Stimulated activated CD4-positive, alpha-beta T cell treated with anti-CD3 and anti-CD28 coated beads, TNF-alpha, amount 100 ng/mL, for 1 hour (primary cell): ENCODE measurements at places on chromosomes 16 and 17.

DNA sequence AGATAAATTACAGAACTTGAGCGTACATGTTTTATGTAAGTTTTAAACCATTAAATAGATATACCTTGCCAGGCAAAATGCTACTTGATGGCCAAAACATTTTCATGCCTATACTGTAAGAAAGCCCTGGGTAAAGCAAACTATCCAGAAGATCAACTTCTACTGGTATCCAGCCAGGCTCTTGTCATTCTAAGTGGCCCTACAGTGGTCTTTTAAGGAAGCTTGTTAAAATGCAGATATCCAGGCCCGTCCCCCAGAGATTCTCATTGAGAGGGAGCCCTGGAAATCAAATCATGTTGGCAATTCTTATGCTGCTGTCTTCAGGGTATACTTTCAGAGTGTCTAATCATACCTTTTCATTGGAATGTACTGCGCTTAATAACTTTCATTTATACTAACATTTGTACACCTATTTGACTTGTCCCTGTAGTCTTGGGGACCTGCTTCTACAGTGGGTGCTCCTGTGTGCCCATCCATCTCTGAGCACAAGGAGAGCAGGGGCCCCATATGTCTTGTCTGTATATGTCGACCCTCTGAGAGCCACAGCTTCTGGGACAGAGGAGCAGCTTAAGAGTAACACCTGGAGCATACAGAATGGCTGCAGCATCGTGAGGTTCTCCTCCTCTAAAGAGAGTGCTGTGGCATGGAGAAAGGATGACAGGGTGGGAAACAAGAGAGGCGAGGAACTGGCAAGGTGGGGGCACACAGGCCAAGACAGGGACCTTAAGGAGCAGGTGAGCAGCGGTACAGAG lies 43.6 kb upstream of the ANKFY1 start:
- DNase-seq, result no peak

- DNase-seq, result no peak
Measured at GRCh38 chr17:72852277-72852938, 240.1 kb downstream of the SLC39A11 start.

- no peak for DNase-seq
Measured at GRCh38 chr16:20327444-20328041, at the start of gene GP2. Gene GP2 (minus strand): TSS chr16:20327513. CDS start chr16:20326431, 1,082 bp downstream.

- DNase-seq, result no peak
Measured at GRCh38 chr17:74592087-74592990, at the start of gene CD300LD. Gene CD300LD (minus strand): TSS chr17:74592283. CDS start chr17:74592202, 81 bp downstream.

GRCh38 chr17:83178533-83179304 lies 99.3 kb downstream of the METRNL start:
- no peak for DNase-seq

DNA sequence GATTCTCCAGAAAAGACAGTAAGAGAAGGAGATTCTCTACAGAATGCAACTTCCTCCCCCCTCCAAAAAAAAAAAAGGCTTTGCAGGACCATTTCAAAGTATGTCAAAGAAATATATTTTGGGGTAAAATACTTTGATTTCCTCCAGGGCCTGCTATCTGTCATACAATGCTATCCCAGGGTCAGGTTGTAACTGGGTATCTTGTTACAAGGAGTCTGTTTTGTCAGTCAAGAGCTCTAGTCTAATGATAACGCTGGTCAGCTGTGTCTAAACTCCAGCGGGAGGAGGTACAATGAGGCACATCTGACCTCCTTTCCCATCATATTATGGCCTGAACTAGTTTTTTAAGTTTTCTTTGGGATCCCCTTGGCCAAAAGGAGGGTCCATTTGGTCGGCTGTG lies 408.4 kb upstream of the CDH5 start:
- DNase-seq, result no peak

DNA sequence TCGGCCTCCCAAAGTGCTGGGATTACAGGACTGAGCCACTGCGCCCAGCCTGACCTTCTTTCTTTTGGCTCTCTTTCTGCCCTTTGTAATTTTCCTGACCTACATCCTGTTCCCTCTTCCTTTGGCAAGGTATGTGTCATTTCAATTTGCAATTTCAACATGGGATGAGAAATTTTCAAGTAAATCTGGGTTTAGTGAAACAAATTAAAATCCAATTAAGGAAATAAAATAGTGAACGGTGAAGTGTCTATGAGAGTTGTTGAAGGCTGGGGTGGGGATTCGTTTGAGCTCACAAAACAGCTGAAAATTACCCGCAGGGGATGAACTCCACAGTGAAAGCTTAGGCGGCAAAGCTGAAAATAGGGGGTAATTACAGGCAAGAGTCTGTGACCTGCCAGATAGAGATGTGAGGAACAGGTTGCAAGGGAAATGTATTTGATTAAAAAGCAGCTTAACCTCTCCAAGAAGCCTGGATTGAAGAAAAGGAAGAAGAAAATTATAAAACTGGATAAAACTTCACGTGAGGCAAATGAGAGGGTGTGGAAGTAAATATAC lies 277.7 kb downstream of the UTP18 start:
- DNase-seq, result no peak
